Activated CD8-positive, alpha-beta memory T cell treated with anti-CD3 and anti-CD28 coated beads for 1 hour (primary cell): ENCODE measurements at places on chromosomes 2 and 18.

DNA sequence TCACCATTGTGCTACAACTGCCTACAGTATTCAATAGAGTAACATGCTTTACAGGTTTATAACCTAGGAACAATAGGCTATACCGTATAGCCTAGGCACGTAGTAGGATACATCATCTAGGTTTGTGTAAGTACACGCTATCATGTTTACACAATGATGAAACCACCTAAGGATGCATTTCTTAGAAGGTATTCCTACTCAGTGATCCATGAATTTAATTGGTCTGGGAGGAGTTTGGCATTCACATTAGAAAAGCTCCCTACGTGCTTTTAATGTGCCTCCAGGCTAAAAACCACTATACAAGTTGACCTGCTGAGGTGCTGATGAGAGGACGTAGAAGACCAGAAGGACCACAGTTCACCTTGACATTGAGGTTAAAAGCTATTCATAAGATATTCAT lies 154.5 kb upstream of the LRRTM1 start:
- DNase-seq = no peak

- DNase-seq = no peak
These were observed 51.0 kb downstream of the WDPCP start for GRCh38 chr2:63537306-63537705.

DNA sequence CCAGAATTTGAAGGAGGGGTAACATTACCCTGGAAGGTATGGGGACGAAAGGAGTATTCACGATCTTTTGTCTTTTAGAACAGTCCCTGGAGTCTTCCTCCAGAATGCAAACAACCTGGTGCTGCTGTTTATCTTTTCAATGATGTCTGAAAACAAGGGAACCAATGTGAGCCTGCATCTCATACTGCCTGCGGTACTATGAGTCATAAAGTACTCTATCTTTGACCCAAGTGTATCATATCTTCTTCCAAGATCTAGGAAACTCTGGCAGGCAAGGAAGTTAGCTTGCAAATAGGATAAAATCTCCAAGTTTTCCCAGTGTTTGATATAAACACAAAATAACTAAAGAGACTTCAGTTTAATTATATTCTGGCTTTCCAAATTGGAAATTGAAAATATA lies 968.5 kb downstream of the LRP1B start:
- no peak for DNase-seq

GRCh38 chr2:159989249-159989648 lies 73.2 kb downstream of the PLA2R1 start:
- DNase-seq = no peak

DNA sequence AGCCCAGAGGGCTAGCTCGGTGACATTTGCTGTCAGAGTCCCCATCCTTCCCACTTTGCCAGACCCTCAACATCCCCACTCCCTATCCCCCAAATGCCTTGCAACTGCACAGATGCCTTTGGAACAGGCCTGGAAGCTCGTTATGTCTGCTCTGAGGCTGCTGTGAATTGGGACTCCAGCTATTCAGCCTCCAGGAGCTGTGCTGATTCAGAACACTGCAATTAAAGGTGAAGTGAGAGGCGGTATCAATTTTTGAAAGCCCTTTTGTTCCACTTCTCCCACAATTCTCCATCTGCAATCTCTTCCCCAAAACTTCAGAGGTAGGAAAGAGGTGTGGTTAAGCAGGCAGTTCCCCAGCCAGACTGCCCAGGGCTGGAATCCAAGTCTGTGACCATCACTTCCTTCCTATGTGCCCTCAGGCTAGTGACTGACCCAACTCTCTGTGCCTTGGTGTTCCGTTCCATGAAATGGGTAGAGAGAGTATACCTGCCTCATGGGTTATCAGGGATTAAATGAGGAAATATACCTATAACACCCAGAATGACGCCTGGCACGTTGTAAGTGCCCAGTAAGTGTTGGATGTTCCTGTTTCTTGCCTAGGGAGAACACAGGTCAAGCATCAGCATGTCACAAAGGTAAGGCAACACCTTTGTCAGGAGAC lies 17.5 kb downstream of the NOSTRIN start:
- DNase-seq = no peak

GRCh38 chr2:239908744-239909143 lies 116.4 kb downstream of the NDUFA10 start:
- no peak for DNase-seq

DNA sequence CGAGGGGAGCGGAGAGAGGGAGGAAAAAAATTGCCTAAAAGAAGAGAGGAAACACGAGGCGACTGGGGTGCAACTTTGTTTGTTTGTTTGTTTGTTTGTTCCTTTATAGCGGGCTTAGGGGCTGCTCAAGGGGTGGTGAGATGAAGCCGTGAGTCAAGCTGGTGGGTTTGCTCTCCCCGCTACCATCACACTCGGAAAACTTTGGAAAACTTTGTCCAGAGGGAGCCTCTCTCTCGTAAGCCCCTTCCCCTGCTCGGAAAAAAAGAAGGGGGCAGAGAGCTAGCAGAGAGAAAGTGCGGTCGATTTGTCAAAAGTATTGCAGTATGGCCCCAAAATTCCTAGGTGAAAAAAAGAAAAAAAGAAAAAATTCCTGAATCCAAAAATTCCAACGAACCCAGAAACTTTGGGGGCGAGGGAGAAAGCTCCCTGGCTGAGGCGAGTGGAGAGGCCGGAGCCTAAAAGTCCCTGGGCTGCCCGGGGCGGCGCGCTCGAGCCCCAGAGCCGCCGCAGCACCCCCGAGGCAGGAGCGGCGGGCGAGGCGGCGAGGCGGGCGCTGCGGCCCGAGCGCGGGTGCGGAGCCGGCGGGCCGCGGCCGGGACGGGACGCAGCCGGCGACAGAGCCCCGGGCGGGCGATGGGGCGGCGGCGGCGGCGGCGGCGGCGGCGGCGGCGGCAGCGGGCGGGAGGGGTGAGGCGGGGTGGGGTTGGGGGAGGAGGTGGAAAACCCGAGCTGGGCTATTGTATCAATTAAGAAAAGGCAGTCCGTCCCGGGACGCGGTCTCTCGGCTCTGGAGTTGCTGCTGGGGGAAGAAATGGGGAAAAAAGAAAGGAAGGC lies 558 bp upstream of the CYP26B1 start:
- DNase-seq = no peak

- no peak for DNase-seq
These were observed 135.1 kb downstream of the CELF4 start for GRCh38 chr18:37430357-37431076.

DNA sequence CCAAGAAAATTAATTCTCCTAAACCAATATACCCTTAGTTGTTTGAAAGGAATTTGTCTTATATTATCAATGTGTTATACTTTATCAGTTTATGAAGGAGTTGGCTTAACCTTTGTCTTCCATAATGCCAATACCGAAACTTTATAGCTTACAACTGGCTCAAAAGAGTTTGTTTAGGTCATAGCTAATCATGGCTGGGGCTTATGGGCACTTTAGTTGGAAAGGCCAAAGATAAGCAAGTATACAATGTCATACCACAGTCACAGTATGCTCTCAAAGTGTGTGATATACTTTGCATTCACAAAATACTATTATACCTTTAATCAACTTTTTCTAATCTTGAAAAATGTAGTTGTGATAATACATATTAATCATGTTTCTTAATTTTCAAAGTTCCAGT lies 2.3 kb downstream of the KLHL41 start:
- no peak for DNase-seq

GRCh38 chr2:200367155-200367554 lies 60.7 kb downstream of the SPATS2L start:
- DNase-seq = no peak

DNA sequence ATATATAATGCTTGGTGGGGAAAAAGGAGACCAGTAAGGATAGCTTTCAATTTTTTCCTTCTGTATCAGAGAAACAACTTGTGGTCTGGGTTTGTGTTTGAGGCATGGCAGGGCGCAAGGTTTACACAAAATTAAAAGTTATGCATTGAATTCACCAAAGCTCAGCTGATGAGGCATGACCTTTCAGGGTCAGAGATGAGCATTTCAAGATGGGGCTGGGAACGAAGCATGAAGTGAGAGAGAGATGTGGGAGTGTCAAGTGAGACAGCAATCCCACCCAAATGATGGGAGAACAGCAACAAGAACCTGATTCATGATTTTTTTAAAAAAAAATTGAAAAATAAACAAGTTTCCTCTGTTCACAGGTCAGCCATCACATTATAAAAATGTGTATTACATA lies 4.9 kb downstream of the GPR55 start:
- no peak for DNase-seq

GRCh38 chr2:226797289-226797988 lies 2.2 kb downstream of the IRS1 start:
- DNase-seq = no peak

DNA sequence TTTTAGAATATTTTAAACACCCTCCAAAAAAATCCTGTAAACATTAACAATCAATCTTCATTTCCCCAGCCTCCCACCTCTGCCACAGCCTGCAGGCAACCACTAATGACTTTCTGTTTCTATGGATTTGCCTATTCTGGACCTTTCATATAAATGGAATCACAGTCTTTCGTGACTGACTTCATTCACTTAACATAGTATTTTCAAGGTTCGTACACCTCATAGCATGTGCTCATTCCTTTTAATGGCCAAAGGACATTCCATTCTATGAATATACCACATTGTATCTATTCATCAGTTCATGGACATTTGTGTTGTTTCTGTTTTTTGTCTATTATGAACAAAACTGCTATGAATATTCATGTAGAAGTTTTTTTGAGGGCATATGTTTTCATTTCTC lies 48.5 kb downstream of the NAT8 start:
- DNase-seq = no peak

DNA sequence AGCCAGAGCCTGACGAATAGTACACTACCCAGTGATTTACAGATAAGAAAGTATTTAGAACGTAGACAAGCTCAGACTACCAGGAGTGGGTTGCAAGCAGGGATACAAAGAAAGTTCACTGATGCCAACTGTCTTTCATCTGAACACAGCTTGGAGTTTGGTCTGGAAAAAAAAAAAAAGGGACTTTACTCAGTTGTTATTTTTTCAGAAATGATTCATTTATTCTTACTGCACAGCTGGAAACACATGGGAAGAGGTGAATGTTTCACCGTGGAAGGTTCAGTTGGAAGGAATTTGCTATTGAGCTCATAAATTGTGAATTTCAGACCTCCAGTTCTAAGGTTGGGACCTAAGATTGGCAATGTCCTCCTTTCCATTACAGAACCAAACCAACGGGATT lies 259.7 kb downstream of the ETAA1 start:
- DNase-seq = no peak

DNA sequence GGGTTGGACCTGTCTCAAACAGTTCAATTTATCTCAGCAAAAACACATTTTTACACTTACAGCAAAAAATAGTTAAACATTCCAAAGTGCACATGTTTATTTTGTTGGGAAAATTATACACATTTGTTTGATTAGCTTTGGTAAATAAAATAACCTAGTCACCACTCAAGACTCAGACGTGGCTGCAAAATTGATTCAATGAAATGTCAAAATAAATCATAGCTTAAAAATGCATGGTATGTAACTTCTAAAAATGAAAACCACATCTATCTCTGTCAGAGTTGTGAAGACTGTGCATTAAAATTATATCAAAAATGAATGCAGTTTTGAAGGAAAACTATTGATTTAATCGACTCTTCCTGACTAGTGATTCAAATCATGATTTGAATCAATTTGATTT lies 56.7 kb downstream of the GALNT14 start:
- DNase-seq = no peak

GRCh38 chr2:131389657-131390056 lies 25.7 kb upstream of the RAB6D start:
- no peak for DNase-seq

GRCh38 chr2:58649756-58650155 lies 408.6 kb upstream of the FANCL start:
- DNase-seq = no peak

DNA sequence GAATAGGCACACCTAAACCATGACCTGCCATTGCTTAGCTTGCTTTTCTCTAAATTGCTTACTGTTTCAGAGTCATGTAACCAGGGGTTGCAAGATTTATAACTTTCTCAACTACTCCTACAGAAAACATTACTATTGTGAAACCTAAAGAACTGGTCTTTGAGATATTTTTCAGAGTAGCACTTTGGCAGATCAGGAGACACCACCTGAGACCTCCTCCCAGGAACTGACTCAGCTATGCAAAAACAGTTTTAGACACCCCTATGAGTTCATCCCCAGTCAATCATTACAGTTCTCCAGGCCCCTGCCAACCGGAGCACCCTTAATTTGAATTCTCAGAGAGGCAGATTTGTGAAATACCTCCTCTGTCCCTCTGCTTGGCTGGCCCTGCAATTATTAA lies 80.3 kb downstream of the MBOAT2 start:
- no peak for DNase-seq

GRCh38 chr18:44799382-44799906 lies 118.8 kb downstream of the SETBP1 start:
- no peak for DNase-seq

GRCh38 chr2:70890469-70891065 lies 45.1 kb upstream of the ATP6V1B1 start:
- no peak for DNase-seq

DNA sequence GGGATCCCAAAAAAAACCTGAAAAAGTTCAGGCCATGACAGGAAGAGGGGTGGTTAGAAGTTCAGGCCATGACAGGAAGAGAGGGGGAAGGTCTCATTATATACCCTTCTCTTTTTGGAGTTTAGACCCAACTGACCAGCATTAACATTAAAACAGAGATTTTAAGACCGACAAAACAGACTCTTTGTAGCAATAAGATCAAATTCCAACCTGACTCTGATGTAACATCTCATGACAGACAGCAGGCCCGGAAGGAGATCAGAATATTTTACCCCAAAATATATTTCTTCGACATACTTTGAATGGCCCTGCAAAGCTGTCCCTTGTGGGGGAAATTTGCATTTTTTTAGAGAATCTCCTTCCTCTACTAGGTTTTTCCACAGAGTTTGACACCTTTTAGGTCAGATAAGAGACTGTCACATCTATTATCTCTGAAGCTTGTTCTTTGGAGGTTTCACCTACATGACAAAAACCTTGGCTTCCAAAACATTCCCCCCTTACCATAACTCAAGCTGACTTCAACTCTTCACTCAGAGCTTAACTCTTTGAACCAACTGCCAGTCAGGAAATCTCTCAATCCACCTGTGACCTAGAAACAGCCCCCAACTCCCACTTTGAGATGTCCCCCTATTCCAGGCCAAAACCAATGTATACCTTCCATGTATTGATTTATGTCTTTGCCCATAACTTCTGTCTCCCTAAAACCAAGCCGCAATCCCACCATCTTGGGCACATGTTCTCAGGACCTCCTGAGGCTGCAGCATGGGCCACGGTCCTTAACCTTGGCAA lies 51.0 kb upstream of the B3GNT2 start:
- no peak for DNase-seq
